AG10803 (cell line): ENCODE measurements at places on chromosomes 16 and 17.

DNA sequence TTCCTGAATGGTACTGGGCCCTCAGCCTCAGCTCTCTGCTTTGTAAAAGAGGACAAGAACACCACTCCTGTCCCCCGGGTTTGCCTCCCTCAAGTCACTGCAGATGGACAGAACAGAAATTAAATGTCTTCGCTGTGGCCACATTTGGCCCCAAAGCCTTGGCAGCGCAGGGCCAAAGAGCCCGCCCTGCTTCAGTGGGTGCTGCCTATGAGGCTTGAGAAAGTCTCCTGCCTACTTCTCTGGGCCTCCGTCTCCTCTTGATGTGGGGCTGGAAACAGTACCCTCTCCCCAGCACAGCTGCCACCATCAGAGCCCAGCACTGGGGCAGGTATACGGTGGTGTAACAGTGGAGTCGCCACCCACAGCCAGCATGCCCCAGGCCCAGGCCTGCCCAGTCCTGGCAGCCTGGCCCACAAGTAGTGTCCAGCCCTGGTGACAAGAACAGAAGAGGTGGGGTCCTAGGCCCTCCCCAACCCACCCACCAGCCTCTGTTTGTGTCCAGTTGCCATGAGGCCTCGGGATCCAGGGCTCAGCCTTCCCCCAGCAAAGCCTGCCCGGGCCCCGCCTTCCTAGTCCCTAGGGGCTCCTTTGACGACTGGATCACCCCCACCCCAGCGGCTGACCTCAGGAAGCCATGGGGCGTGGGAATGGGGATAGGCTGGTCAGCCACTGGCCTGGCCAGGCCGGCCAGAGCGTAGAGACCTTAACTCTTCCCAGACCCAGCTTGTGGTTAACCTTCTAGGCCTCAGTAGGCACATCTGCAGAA, 3.9 kb upstream of the TPPP3 start:
- no peak for DNase-seq

GRCh38 chr17:57811638-57812280, 38.1 kb downstream of the MRPS23 start:
- no peak for DNase-seq

DNA sequence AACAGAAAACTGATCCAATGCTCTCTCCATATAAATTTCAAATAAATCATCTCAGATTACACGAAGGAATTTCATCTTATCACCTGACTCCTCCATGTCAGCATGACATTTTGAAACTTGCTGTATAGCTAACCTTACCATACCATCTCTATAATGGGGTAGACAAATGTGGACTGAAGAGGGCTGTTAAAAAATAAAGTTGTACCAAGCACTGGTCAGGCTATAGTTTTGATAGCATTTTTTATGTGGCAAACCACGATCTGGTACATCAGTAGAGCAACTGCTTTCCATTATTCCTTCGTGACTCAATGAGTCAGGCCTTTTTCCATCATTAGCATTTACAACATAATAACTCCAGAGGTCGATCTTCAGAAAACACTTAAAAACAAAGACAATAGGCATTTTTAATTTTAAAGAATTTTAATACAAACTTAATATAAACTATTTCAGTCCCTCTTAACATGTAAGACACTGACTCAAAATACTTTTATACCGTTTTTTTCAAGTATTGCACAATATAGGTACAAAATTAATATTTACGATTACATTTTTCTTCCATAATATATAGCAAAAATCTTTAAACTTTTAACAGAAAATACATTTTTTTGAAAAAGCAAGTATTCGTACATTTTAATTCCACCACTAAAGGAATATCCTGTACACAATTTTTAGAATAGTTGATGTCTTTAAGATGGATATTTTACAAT, 4.2 kb downstream of the TOB1 start:
- peak; percentile 39 for DNase-seq

GRCh38 chr16:66604376-66605176, at the start of gene CMTM3:
Gene CMTM3 (plus strand): TSS chr16:66604704. CDS start chr16:66604806, 102 bp downstream.
- peak; percentile 49 for DNase-seq

- DNase-seq: no peak
These were observed 12.4 kb upstream of the YWHAE start for GRCh38 chr17:1412185-1413110.

GRCh38 chr17:57557834-57558681, 187.0 kb downstream of the CCDC182 start:
- peak; percentile 48 for DNase-seq

- DNase-seq: no peak
These were observed 33.8 kb upstream of the SALL1 start for GRCh38 chr16:51184702-51185433.

- DNase-seq: peak; percentile 57
These were observed 152.9 kb upstream of the MYOCD start for GRCh38 chr17:12512694-12513355.

DNA sequence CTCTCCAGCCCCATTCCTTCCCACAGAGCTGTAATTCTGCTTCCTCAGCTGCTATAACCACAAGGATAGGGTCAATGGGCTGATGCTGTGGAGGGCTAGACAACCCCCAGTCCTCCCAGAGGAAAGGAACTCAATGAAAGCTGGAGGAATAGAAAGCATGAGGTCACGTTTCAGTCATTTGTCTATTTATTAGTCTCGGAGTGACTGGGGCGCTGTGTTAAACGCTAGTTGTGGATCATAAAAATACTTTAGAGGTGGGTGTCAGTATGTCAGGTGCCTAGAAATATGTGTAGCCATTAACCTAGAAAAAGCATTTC, 787 bp upstream of the CCL3L1 start:
- DNase-seq: no peak

DNA sequence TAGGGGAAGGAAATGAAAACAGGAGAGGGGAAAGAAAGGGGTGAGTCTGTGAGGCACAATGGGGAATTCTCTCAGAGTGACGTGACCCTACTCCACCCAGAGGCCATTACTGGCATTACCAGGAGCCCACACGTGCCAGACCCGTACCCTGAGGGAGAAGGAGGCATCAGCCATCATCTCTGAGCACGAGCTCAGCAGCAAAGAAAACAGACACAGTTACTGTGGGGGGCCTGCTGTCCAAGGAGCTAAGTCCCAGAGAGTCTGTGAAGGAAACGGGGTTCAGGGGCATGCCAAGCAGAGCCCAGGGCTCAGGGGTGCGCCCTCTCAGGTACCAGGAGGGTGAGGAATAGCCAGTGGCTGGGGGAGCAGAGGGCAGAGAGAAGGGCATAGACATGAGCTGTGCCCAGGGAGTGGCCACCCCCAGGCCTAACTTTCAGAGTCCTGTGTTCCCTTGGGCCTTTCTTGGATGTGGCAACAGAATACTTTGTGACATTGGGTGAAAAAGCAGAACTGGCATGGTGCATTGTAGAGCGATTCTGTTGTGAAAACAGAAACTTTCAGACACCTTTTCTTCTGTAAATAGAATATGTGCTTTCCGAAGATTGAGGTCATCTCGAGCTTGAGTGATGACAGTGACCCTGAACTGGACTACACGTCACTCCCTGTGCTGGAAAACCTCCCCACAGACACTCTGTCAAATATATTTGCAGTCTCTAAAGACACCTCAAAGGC, 11.3 kb downstream of the TAF1C start:
- DNase-seq: peak; percentile 29

DNA sequence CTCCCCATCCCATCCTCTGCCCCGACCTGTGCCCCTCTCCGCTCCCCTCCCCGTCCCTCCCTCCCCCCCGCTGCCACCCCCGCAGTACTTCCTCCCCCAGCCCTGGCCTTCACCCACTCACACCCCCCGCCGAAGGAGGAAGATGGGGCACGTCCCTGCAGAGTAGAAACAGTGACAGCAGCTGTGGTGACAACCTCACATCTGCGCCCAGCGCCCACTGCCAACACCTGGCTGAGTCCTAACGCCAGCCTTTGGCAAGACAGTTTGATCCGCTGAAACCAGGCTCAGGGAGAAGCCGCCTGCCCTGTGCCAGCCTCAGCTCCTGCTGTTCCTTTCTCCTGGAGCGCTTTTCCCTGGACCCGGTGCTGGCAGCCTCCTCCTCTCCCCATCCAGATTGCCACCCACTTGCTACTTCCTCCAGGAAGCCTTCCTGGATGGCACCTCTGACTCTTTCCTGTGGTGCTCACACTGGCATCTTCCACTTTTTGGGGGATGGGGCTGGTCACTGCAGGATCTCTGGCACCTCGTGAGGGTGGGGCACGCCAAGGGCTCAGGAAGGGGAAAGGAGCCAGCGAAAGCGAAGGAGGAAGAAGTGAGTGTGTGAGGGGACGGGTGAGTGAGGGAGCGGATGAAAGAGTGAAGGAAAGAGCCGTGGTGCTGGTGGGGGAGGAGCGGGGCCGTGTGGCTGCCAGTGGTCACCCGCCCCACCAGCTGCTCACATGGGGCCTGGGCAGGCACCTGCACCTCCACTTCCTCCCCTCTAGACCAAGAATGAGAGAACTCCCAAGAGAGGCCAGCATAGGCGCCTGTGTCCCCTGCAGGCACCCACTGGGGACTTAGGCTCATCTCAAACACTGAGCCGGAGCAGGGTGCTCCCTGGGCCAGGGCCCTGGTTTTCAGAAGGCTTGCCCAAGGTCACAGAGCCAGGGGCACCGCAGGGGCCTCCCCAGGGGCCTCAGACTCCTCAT, 27.0 kb downstream of the ZFPM1 start:
- no peak for DNase-seq

- DNase-seq: no peak
These were observed 436.1 kb downstream of the XYLT1 start for GRCh38 chr16:17034477-17035252.

GRCh38 chr16:9481747-9482730, 390.6 kb downstream of the HAPSTR1 start:
- no peak for DNase-seq

DNA sequence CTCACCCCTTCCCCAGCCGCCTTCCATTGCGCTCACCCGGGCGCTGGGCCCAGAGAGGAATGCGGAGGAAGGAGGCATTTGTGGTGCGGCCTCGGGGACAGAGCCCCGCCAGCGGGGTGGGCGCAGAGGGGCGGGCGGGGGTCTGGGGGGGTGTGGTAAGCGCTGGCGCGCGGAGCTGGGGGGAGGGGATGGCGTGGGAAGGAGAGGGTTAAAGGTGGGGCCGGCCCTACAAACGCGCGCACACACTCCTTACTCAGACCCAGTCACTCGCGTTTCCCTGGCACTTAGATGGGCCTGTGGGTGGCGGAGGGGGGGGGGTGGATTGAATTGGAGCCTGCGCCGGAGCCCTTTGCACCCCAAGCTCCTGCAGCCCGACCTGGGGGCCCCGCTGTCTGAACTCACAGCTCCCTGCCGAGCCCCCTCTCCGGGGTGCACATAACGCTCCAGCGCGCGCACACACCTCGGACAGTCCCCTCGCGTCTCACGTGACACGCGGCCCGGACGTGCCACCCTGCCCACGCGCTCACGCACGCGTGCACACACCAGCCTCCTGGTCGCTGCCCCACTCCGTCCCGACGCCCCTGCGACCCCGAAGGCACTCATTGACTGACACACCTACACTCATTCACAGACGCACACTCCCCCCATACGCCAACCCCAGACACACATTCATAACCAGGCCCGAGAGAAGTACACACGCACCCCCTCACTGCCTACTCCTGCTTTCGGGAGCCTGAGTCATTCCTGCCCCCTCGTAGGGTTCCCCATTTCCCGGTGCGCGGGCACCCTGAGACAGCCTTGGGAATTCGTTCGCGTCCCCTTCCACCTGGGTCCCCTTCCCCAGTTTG, 844 bp downstream of the TBKBP1 start:
- peak; percentile 62 for DNase-seq

DNA sequence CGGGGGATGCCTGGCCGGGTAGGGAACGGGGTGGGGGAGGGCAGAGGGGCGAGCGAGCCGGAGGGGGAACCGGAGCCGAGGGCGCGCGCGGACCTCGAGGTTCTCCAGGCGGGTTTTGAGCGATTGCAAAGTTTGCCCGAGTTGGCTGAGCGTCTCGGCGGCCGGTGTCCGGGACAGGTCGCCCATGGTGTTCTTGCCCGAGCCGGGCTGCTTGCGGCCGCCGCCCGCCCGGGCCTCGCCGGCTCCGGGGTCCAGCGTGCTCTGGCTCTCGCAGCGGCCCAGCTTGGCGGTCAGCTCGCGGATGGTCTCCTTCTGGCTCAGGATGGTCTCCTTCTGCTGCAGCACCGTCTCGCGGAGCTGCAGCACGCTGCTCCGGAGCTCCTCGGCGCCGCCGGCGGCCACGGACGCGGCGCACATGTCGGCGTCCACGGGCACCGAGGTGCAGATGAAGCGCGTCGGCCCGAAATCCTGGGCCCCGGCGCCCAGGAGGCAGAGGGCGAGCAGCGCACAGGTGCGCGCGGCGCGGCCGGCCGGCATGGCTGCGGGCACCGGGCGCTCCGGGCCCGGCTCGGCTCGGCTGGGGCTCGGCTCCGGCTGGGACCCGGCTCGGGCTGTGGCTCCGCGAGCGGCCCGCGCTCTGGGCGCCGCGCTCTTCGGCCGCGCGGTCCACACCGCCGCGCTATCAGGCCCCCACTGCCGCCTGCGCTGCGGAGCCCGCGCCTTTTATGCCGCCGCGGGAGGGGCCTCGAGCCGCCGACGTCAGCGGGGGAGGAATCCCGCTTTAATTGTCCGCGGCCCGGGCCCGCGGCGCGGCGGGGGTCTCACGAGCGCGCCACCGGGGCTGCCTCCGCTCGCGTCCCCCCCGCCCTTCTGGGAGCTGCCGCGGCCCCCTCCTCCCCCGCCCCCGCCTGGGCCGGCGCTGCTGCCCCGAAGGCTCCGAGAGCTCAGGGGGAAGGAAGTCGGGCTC, at the start of gene NPTX1:
NPTX1 (minus strand) TSS at position 698 of the 967 bp plus-strand sequence; CDS start at position 537, 161 bp downstream.
- DNase-seq: no peak

GRCh38 chr17:78272181-78272913, 40.9 kb downstream of the TMEM235 start:
- DNase-seq: no peak

- DNase-seq: no peak
These were observed 802.5 kb upstream of the EEF2KMT start for GRCh38 chr16:5900046-5900445.

DNA sequence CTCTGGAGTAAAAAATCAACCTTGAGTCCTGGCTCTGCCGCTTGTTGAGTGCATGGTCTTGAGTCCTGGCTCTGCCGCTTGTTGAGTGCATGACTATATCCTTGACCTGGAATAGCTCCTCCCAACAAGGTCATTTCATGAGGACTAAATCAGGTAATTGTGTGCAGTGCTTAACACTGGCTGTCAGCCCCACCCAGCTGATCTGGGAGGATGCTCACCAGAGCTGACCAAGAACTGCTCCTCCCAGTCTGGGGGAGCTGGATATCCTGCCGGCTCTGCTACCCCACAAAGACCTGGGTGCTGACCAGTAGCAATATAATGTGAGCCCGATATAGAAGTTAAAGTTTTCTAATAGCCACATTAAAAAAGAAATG, 20.7 kb upstream of the LGALS9 start:
- DNase-seq: no peak
